ENCODE measurements at places on chromosomes 4 and X. TPM values are rescaled to one million over a fixed set of nuclear protein-coding genes. Genes with fewer than 3 reads are reported as not detected.

GRCh38 chr4:81751531-81752289, 280.0 kb upstream of the RASGEF1B start:
- DNase-seq, result no peak

GLOD5 gene
- not detected for total RNA-seq

- no peak for DNase-seq
These were observed 16.9 kb downstream of the SPINK2 start for GRCh38 chr4:56804551-56804950.

DNA sequence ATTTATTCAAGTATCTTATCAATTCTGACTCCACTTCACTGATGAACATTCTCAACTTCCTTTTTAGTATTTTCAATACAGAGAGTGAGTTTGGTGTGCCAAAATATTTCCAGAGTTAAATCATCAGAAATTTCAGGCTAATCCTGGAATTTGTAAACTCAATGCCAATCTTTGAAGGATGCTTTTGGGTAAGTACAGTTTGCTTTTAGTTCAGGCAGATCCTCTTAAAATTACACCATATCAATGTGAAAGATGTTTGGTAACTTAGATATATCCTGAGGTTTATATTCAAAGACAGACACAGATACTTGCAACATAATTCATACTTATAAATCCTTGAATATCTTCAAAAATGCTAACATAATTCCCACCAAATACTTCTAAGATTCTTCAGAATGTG, 76.0 kb upstream of the FAM47B start:
- DNase-seq, result no peak

GRCh38 chr4:158906073-158906472, 137.2 kb downstream of the FNIP2 start:
- DNase-seq, result no peak

STAP1 gene
- total RNA-seq, result not detected

DNA sequence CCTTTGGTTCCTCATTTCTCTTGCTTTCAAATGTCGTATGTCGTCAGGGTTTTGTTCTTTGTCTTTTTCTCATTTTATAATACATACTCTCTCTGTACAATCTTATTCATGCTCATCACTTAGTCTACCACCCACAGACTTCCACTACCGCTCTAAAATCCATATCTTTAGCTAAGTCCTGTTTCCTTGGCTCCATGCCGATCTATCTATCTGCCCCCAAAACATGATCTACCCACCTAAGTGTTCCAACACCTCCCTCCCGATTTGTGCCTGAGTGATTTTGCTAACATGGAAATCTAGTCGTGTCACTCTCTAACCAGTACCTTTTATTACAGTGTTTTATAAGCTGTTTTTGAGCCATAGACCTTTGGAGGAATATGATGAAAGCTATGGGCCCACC, 65.6 kb upstream of the PGAM4 start:
- DNase-seq, result no peak

GRCh38 chrX:10507181-10507580, 113.2 kb downstream of the MID1 start:
- DNase-seq, result no peak

GRCh38 chr4:74504212-74504611, 59.3 kb downstream of the AREG start:
- DNase-seq, result no peak

DNA sequence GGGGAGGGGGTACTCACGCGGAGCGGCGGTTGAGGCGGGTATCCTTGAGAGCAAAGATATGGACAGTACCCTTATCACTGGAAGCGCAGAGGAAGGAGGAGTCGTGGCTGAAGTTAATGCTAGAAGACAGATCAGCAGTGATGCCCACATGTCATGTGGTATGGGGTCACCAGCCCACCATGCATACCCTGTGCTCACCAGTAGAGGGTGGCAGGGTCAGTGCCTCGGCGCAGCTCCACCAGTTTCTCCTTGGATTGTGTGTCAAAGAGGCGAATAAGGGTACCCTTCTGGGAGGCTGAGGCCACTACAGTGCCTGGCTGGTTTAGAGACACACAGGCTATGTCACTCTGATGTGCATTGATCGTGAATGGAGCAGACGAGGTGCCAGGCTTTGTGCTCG, 1.5 kb upstream of the PRAF2 start:
- DNase-seq, result no peak

PGM2 gene
- total RNA-seq, result 20.4 TPM

SYTL5 gene
- 4.4 TPM for total RNA-seq

DNA sequence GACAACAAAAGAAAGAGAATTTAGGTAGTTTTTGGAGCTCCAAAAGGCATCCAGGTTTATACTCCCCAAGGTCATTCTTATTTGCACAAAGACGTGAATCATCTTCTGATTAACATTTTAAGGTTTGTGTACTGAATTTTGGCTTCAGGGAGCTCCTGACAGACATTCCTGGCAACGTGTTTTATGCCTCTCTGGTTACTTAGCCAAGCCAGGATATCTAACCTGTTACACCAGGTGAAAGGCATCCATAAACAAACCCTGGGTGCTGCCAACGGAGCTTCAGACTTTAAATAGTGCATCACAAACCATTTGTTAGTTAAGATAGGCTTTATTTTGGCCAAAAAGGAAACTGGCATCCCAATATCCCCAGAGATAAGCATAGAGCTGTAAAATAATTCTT, 997.3 kb downstream of the ARAP2 start:
- DNase-seq, result no peak

GPR82 gene
- total RNA-seq, result not detected

- no peak for DNase-seq
These were observed 437.6 kb upstream of the CTSO start for GRCh38 chr4:156391325-156391653.

- no peak for DNase-seq
These were observed 781.8 kb downstream of the FAM133A start for GRCh38 chrX:94455782-94456181.

MAGEB1 gene
- total RNA-seq, result not detected

DNA sequence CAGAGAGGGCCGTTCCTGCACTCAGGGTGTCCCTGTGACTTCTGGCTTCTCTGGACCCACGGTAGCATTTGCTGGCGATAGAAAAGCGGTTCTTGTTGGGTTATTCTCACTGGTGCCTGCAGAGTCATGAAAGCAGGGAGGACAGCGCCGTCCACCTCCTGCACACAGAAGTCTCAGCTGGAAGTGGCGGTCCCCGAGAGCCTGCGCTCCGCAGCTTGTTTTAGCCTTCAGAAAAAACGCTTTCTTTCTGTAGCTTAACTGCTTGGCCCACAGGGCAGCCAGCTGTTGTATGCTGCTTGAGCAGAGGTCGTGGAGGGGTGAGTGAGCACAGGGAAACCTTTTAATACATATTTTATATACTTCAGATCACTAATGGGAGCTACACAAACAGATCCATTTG, 400.7 kb upstream of the FAT1 start:
- no peak for DNase-seq

CDKL2 gene
- 59.4 TPM for total RNA-seq

- DNase-seq, result no peak
These were observed 135.8 kb upstream of the GUCY1A1 start for GRCh38 chr4:155530857-155531256.

GRCh38 chrX:17655211-17656034, 81.9 kb upstream of the SCML1 start:
- DNase-seq, result peak; percentile 5

DNA sequence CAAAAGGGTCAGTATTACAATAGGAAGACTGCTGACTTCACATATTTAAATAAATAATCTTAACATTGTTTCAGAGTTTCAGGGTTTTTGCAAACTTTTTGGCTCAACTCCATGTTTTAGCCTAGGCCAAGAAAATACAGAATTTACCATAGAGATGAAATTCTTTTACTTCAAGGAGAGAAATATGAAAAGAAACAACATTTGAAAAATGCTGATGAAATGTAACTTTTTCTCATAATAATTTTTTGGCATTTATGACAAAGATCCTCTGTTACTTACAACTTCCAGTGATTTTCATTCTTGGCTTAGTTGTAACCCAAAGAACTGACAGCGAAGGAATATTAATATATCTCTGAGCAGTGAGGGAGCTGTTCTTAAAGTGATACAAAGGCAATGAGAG, 316.1 kb upstream of the EMCN start:
- no peak for DNase-seq

- no peak for DNase-seq
These were observed 51.8 kb upstream of the JADE1 start for GRCh38 chr4:128757712-128758111.

MRPS18C gene
- 32.6 TPM for total RNA-seq

CCSER1 gene
- 246 TPM for total RNA-seq

- no peak for DNase-seq
These were observed 15.3 kb upstream of the PITX2 start for GRCh38 chr4:110638089-110638746.

MTMR8 gene
- total RNA-seq, result 3.6 TPM

DNA sequence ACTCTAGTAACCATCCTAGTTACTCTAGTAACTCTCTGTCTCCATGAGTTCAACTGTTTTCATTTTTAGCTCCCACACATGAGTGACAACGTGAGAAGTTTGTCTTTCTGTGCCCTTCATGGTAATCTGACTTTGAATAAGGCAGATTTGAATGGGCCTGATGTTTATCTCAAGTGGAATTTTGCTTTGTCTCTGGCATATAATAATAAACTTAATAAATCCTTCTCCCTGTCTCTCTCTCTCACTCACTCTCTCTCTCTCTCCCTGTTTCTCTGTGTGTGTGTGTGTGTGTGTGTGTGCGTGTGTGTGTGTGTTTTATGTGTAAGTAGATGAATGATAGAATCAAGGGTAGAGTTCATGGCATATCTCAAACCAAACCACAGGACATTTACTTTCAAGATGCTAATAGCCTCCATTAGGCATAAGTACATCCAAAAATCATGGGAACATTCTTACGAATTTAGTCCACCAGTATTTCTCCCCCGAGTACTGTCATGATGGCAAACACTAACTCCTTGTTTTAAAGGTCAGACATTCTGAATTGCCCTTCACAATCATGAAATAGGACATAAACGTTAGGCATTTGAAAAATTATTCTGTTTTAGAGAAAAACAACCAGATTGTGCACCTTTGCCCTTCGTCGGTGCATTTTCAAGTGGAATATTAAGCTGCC, 193.1 kb downstream of the SPATA18 start:
- DNase-seq, result no peak

PLAC1 gene
- not detected for total RNA-seq

PAGE2B gene
- total RNA-seq, result not detected

GRCh38 chr4:126123611-126124325, 809.0 kb downstream of the FAT4 start:
- no peak for DNase-seq

DNA sequence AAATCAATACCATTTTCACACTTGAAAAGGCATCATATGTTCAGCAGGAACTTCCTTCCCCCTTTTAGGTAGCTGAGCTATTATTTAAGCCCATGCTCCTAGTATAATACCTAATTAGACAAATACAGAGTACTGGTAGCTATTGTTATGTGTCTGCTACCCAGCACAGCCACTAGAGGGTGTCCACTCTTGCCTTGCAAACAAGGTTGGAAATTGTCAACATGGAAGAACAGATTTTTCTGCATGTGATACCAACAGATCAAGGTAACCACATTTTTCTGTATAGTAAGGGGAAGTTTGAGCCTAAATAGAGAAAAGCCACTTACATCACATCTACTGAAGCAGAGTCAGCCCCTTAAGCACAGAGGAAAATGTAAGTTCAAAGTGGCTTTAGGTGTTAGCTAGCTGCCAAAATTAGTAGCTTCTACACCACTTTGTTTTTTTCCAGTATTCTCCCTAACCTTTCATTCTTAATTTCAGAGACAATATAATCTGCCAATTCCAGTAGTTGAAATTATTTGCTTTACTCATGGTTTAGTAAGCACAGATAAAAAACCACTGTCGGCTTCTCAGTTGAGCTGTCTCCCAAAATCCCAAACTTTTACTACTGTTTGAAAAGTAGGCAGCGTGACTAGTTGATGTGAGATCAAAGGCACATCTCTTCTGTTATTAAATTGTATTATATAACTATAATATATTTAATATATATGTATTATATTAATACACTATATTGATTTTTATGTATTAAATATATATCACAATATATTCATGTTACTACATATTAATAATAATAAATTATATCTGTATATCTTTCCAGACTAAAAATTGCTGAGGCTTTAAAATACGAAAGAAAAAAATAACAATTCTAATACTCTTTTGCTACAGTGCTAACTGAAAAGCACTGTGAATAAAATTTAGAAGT, 38.2 kb downstream of the EDNRA start:
- DNase-seq, result peak; percentile 18

- no peak for DNase-seq
These were observed 31.0 kb upstream of the SOD3 start for GRCh38 chr4:24764345-24764744.

DNA sequence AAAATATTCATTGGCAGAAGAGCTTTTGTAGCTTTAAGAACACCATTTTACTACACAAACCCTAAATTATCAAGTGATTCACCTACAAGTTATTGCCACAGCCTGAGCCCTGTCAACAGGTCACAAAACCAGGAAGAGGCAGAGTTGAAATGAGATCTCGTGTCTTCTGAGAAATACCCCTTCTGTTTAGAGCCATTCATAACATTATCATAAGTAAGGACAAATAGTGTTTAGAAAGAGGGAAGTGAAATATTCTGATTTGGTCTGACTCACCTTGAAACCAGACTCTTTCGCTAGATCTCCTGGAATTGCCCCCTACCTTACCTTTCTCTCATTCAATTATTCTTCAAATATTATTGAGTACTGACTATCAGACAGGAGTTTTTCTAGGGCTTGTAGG, 5.9 kb downstream of the ETDB start:
- DNase-seq, result no peak

EGF gene
- 1.7 TPM for total RNA-seq

CLDN34 gene
- total RNA-seq, result 0.62 TPM

- DNase-seq, result no peak
These were observed 620.7 kb downstream of the SPRY1 start for GRCh38 chr4:124017185-124017785.

FATE1 gene
- not detected for total RNA-seq

GRCh38 chr4:182421753-182422152, 178.6 kb downstream of the TENM3 start:
- DNase-seq, result no peak

DNA sequence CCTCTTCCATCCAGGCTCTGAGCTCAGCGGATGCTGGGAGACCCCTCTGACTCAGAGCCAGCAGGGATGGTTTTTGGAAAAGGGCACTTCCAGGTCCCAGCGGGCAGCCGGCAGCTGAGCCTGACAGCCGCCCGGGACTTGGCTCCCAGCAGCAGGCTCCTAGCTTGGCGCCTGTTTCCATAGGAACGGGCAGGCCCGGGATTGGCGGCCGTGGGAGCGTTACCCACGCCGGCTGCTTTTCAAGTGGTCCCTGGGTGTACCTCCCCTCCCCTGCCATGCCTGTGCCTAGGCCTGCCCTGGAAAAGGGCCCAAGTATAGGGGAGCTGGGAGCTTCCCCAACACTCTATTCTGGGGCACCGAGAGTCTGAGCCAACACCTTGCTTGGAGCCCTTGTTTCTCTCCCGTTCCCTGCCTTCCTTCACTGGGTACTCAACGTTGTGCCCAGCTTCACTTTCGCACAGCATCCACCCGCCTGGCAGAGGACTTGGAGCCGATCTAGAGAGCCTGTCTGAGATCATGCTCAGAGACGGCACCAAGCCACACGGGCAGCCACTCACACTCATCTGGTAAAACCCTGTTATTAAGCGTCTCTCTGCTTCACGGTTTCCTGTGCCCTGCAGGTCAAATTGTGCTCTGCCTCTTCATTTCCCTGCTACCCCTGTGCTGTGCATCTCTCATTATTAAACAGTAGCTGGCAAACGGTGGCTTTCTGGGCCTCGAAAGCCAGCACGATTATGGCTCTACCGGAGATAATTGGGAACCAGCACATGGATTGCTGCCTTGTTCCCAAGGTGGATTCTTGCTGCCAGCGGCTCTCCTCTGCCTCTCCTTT, 521.5 kb downstream of the BCOR start:
- peak; percentile 37 for DNase-seq
